ENCODE measurements at places on chromosomes 1 and 21. TPM values are rescaled to one million over a fixed set of nuclear protein-coding genes. Genes with fewer than 3 reads are reported as not detected.

The ZSCAN20 gene
- total RNA-seq, result 2.7 TPM

The TNFAIP8L2 gene
- total RNA-seq, result not detected

The EPS8L3 gene
- total RNA-seq, result 18.5 TPM

The FCAMR gene
- total RNA-seq, result not detected

The FGR gene
- total RNA-seq, result not detected

The CELF3 gene
- 1.1 TPM for total RNA-seq

The CD1C gene
- total RNA-seq, result not detected

The ATP8B2 gene
- total RNA-seq, result 10.5 TPM

The ETV3L gene
- not detected for total RNA-seq

DNA sequence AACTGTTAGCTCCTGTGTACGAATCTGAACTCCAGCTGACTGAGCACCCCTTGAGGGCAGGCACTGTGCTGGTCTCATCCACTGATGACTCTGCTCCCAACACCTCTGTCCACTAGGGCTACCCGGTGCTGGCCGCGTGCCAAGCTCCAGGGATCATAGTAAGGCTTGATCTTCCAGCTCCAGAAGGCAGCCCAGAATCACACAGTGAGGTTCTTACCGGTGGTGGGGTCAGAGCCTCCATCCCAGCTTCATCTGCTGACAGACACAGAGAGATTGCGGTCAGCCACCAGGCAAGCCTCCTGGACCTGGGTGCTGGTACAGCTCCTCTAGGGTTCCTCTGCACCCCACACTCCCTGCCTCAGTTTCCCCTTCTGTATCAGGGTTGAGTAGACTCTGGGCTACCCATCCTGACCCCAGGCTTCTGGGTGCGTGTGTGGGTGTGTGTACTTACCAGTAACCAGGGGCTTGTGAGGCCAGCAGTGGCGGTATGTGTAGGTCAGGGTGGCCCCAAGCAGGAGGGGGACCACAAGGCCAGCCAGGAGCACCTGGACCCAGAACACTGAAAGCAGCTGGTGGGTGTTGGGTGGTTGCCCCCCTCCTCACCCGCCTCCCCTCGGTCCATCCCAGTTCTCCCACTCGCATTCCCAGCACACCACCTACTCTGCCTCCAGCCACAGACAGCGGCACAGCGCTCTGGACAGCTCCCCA, 3.4 kb downstream of the TNFRSF25 start:
- no peaks in the 10 kb centered on the region for H3K4me1 ChIP-seq
- no peaks in the 10 kb centered on the region for H3K27me3 ChIP-seq
- DNase-seq, result no peak
- no peak overlapping the region for H3K4me3 ChIP-seq

- H3K27ac ChIP-seq, result no peak overlapping the region
- DNase-seq, result no peak
- no peaks in the 10 kb centered on the region for H3K36me3 ChIP-seq
Measured at GRCh38 chr1:107940017-107940577, 24.9 kb downstream of the VAV3 start.

DNA sequence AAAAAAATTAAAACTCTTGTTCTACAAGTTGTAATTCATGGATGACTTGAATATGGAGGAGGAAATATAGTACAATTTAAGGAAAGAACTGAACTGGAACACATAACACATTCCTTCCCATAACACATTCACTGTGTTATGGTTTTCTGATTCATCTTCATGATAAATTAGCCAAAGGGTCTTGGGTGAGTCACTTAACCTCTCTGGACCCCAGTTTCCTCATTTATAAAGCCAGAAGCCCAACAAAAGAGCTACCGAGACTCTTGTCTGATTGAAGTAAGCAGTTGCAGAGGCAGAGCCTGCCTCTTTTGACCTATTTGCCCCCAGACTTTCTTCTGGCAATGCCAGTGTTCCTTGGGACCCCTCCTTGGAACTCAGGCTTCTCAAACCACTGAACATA, 161.9 kb upstream of the KCTD3 start:
- no peak overlapping the region for H3K27ac ChIP-seq
- no peaks in the 10 kb centered on the region for H3K27me3 ChIP-seq
- no peaks in the 10 kb centered on the region for H3K36me3 ChIP-seq
- no peaks in the 10 kb centered on the region for H3K4me1 ChIP-seq
- no peak overlapping the region for H3K4me3 ChIP-seq

DNA sequence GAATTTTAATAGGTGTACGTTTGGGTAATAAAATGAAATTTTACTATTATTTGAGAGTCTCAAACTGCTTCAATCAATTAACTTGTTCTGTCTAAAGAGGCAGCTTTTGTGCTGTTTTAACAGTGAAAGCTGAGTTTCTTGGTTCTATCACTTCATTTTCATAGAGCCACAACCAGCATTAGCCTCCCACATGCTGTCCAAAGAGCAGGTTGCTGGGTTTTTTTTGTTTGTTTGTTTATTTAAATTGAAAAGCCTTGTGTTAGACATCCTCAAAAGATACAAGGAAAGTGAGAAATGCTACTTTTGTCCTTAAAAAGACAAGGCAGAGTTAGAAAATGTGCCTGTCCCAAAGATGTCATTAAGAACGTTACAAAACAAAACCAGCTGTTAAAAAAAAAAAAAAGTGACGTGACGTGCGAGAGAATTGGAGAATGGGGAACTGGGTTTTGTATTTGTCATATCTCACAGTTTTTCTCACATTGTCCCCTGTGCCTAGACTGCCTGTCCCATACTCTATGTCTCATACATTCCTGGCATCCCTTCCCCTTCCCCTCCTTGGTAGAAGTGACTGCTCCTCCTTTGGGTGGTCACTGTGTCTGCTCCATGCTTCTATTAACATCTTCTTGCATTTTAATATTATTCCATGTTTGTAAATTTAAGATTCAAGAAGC, 63.1 kb upstream of the CD34 start:
- no peak overlapping the region for H3K4me3 ChIP-seq
- H3K27ac ChIP-seq, result no peak overlapping the region
- H3K27me3 ChIP-seq, result no peaks in the 10 kb centered on the region
- no peak for DNase-seq
- H3K36me3 ChIP-seq, result no peaks in the 10 kb centered on the region
- no peaks in the 10 kb centered on the region for H3K4me1 ChIP-seq

- H3K36me3 ChIP-seq, result no peaks in the 10 kb centered on the region
- no peak overlapping the region for H3K4me3 ChIP-seq
- H3K27me3 ChIP-seq, result no peaks in the 10 kb centered on the region
- no peak for DNase-seq
Measured at GRCh38 chr1:109796484-109797302, 33.0 kb upstream of the EPS8L3 start.

DNA sequence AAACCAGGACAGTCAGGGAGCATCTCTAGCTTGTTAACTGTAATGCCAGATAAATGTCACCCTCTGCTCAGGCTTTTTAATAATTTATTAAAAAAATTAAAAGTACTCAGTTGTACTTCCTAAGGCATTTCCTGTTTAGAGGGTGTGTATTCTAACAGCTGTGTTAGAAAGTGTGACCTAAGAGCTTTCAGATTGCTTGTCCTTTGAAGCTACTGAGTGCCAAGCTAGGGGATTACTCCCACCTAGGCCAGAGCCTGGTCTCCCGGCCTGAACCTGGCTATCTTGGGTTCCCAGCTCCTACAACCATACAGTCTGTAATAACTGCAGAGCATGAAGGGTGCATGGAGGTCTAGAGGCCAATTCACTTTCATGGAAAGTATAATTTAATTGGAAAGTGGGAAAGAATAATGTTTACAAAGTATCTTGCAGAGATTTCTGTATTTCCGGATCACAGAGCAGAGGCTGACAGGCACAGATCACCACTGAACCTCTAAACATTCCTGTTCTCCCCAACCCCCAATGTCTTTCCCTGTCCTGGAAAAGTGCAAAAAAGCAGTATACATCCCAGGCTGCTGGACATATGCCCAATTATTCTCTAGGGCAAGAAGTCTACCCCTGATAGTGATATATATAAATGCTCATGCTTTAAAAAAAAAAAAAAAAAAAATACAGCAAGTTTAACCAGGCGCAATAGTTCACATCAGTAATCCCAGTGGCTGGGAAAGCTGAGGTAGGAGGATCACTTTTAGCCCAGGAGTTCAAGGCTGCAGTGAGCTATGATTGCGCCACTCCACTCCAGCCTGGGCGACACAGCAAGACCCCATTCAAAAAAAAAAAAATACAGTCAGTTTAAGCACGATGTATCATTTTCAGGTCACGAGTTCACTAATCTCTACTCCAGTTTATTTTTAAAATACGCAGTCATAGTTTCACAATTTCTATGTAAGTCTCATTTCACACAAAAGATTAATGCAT, 36.7 kb upstream of the RAP1A start:
- DNase-seq, result no peak
- peaks cover 6% of the 10 kb centered on the region for H3K4me1 ChIP-seq
- no peaks in the 10 kb centered on the region for H3K36me3 ChIP-seq
- no peak overlapping the region for H3K27ac ChIP-seq

DNA sequence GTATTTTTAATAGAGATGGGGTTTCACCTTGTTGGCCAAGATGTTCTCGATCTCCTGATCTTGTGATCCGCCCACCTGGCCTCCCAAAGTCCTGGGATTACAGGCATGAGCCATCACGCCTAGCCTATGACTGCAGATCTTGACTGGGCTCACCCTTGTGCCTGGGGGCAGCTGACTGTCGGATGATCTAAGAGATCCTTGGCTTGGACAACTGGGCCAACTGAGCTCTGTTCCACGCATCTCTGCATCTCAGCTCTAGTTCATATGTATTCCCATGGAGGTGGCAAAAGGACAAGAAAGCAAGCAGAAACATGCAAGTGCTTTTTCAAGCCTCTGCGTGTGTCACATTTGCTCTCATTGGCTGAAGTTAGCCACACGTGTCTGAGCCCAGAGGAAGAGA, 75.8 kb upstream of the SELENON start:
- no peak overlapping the region for H3K27ac ChIP-seq
- peaks cover 26% of the 10 kb centered on the region for H3K4me1 ChIP-seq
- no peak overlapping the region for H3K4me3 ChIP-seq
- no peak for DNase-seq
- no peaks in the 10 kb centered on the region for H3K36me3 ChIP-seq

- no peak for DNase-seq
- H3K27me3 ChIP-seq, result no peaks in the 10 kb centered on the region
- H3K27ac ChIP-seq, result peak overlapping the region; percentile 10
- H3K4me1 ChIP-seq, result no peaks in the 10 kb centered on the region
Measured at GRCh38 chr21:44354001-44354405, 582 bp downstream of the TRPM2 start.

- no peak for DNase-seq
- H3K4me3 ChIP-seq, result no peak overlapping the region
- H3K4me1 ChIP-seq, result no peaks in the 10 kb centered on the region
- H3K36me3 ChIP-seq, result no peaks in the 10 kb centered on the region
Measured at GRCh38 chr1:57319791-57320190, 104.1 kb downstream of the DAB1 start.

GRCh38 chr1:234879147-234880080, 249.2 kb downstream of the TOMM20 start:
- H3K36me3 ChIP-seq, result no peaks in the 10 kb centered on the region
- H3K27me3 ChIP-seq, result no peaks in the 10 kb centered on the region
- no peak overlapping the region for H3K27ac ChIP-seq
- no peak overlapping the region for H3K4me3 ChIP-seq

- H3K36me3 ChIP-seq, result no peaks in the 10 kb centered on the region
- no peaks in the 10 kb centered on the region for H3K27me3 ChIP-seq
- DNase-seq, result no peak
- no peak overlapping the region for H3K27ac ChIP-seq
Measured at GRCh38 chr1:223645903-223646302, 19.6 kb downstream of the CAPN8 start.

- no peak overlapping the region for H3K27ac ChIP-seq
- peaks cover 41% of the 10 kb centered on the region for H3K4me1 ChIP-seq
- no peak overlapping the region for H3K4me3 ChIP-seq
- peak; percentile 66 for DNase-seq
- no peaks in the 10 kb centered on the region for H3K27me3 ChIP-seq
Measured at GRCh38 chr1:206969090-206969489, 1.2 kb downstream of the FCAMR start.

DNA sequence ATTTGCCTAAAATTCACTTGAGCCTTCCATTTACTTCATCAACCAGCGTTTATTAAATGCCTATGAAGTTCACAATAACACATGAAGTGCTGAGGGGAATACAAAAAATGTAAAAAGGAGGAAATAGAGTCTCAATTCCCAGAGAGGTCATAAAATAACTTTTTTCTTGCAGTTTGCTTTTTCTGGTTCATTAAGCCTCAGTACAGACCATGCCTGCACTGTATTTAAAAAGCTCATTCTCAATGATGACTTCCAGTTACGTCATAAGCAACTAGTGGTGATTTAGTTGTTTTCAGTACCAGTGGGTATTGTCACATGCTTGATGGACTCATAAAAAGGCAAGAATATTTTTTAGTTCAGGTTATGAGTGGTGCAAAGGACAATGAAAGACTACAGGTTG, 160.1 kb upstream of the UBE2U start:
- no peak for DNase-seq
- no peaks in the 10 kb centered on the region for H3K27me3 ChIP-seq
- H3K27ac ChIP-seq, result no peak overlapping the region
- H3K36me3 ChIP-seq, result no peaks in the 10 kb centered on the region

DNA sequence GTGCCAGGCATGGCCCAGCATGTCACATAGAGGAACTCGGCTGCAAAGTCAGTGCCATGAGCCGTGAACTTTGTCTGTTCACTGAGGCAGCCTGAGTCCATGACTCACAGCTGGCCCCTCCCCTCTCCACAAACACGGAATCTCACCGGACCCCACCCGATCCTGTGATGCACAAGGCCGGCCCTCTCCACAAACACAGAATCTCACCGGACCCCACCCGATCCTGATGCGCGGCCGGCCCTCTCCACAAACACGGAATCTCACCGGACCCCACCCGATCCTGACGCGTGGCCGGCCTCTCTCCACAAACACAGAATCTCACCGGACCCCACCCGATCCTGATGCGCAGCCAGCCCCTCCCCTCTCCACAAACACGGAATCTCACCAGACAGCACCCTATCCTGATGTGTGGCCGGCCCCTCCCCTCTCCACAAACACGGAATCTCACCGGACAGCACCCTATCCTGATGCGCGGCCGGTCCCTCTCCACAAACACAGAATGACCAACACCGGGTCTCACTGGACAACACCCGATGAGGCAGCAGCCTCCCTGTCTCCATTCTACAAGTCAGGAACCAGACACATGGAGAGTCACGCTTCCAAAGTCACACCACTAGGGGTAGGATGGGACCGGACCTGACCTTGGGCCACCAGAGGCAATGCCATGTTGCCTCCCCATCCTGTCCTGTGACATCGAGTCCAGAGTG, 39.6 kb upstream of the GPR153 start:
- H3K4me1 ChIP-seq, result no peaks in the 10 kb centered on the region
- DNase-seq, result no peak
- H3K27me3 ChIP-seq, result no peaks in the 10 kb centered on the region
- H3K36me3 ChIP-seq, result no peaks in the 10 kb centered on the region
- H3K4me3 ChIP-seq, result no peak overlapping the region

DNA sequence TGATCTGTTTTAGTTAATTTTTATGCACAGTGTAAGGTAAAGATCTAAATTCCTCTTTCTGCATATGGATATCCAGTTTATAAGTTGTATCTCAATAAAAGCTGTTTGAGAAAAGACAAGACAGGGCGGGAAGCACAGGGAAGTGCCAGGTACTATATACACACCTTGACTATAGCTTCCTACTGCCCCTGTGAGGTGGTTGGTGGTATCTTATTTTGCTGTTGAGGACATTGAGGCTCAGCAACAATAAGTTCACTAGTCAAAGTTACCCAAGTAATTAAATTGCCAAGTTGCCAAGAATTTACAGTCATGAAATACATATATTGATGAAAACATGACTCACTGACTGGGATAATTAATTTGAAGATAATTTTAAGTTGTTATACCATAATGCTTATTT, 109.1 kb downstream of the CD247 start:
- H3K4me1 ChIP-seq, result no peaks in the 10 kb centered on the region
- DNase-seq, result peak; percentile 35
- no peak overlapping the region for H3K27ac ChIP-seq
- peaks cover 1% of the 10 kb centered on the region for H3K36me3 ChIP-seq
- no peak overlapping the region for H3K4me3 ChIP-seq

GRCh38 chr1:48227165-48228013, 4.9 kb downstream of the SLC5A9 start:
- H3K4me3 ChIP-seq, result no peak overlapping the region
- H3K36me3 ChIP-seq, result no peaks in the 10 kb centered on the region
- H3K27ac ChIP-seq, result no peak overlapping the region

All from Caco-2 (cell line).